ENCODE measurements at places on chromosomes 12 and 14.

- DNase-seq, result no peak
These were observed 65.9 kb upstream of the VASH1 start for GRCh38 chr14:76695263-76695920.

GRCh38 chr12:119129827-119130434 is 48.8 kb upstream of the HSPB8 start:
- no peak for DNase-seq

DNA sequence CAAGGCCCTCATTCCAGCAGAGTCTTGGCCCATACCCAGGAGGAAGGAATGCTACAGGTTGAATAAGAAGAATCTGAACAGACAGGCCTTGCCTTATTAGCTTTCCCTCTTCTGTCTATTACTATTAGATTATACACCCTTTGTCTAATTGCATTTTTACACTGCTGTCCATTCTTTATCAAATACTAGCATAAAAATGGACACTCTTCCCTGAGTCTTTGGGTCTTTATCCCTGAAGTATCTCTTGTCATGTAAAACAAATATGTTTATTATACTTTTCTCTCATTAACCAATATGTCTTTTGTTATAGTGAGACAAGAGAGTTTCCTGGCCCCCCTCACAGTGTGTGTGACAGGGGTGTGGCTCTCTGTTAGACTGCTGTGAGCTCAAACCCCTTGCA is 897.4 kb upstream of the SEL1L start:
- DNase-seq, result no peak

DNA sequence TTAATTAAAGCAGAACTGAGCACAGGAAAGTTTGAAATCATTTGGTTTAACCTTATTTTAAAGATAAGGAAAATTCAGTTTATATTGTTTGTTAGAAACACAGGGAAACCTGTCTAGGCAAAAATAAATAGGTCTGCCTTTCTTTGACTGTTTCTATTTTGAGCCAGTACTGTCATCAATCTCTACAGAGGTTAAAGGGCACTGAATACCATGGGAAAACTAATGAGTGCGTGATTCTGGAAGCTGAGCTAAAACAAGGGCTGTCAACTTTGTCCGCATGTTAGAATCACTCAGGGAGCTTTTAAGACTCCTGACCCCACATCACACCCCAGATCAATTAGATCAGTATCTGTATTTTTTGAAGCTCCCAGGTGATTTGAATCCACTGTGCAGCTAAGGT is 38.8 kb downstream of the NOPCHAP1 start:
- no peak for DNase-seq

DNA sequence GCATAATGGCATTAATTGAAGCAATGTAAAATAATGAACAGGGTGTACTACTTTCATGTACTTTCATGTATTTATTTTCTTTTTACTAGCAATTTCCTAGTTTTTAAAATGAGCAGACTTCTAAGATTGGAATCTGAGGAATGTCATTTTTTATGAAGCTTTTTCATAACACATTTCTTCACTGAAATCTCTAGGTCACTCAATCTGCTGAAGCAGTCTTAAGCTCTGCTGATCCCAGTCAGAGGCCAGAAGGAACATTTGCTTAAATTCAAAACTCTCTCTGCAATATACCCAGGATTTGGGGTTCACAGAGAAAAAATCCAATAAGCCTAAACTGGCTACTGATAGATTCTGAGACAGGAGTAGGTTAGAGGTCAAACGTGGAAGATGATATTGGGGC is 73.6 kb upstream of the CNTN1 start:
- DNase-seq, result no peak

DNA sequence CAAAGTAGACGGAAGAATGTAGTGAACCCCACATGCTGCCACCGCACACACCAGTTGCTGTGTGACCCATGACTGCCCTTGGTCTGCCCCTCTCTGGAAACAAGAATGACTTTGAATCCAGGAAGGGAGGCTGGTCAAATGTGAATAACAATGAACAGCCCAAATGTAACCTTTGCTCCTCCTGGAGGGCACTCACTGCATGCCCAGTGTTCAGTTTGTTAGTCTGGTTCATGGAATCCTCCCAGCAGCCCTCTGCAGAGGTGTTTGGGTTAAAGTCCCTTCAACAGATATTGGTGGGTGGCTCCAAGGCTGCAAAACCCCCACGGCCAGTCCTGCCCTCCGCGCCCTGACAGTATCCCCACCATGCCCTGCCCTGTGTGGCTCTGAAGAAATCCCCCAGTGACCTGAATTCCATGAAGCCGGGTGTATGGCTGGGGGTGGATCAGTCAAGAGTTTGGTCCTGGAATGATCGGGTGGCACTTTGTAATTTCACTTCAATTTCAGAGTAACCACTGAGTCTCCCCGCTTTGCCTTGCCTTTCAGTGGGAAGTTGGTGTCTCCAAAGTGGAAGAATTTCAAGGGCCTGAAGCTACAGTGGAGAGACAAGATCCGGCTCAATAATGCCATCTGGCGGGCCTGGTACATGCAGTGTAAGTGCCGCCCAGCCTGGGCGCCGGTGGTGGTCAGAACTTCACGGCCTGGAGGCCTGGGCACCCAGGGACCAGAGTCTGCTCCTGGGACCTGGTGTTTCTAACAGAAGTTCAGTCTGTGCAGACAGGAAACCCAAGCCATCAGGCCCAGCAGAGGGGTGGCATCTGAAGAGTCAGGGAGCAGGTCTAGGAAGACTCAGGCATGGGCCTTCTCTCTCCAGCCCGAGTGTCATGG is 47.1 kb downstream of the IL31 start:
- DNase-seq, result no peak

GRCh38 chr14:25837551-25837965 is 760.3 kb downstream of the NOVA1 start:
- no peak for DNase-seq

- no peak for DNase-seq
These were observed 2.9 kb downstream of the GLIPR1 start for GRCh38 chr12:75483431-75483830.

GRCh38 chr14:23555882-23556699 is at the start of gene THTPA:
THTPA (plus strand) TSS chr14:23556271; CDS start chr14:23556758, 487 bp downstream.
- DNase-seq, result no peak

GRCh38 chr12:25242981-25243679 is 7.6 kb downstream of the KRAS start:
- DNase-seq, result no peak

GRCh38 chr14:34710744-34711143 is 3.6 kb downstream of the CFL2 start:
- no peak for DNase-seq

DNA sequence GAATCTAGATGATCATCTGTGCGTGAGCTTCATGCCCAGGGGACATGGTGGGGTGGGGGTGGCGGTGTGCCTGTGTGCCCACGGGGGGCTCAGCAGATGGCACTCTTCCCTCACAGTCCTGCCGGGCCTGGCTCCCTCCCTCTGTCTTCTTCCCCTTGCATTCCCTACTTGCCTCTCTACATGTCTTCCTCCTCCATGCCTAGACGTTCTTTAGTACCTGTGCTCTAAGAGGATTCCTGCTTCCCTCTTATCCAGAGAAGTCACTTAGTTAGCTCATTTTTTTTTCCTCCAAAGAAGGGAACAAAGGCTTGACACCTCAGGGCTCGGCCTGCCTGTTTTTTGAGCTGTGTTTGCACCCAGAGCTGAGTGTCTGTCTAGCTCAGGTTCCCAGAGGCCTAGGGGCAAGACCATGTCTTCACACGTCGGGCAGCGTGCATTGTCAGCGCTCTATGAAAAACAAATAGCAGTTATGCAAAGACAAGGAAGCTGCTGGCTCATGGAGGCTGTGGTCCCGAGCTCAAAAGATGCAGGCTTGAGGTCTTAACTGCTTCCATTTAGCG is 48.8 kb downstream of the NINJ2 start:
- no peak for DNase-seq

DNA sequence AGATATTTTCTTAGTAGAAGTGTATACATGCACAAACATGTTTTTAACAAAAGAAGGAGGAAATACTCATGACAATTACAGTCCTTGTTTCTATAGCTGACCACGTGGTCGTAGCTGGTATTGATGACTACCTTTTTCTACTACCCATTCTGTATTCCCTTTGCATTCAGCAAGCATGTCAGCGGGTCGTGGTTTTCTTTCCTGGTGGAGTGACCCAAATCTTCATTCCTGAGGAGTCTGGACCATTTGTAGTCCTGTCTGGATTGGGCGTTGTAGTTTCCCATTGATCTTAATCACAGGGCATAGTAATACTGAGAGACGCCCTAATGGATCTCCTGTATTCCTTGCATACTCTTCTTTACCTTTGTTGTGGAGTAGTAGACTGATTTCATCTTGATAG is 472.1 kb upstream of the RGS6 start:
- no peak for DNase-seq

DNA sequence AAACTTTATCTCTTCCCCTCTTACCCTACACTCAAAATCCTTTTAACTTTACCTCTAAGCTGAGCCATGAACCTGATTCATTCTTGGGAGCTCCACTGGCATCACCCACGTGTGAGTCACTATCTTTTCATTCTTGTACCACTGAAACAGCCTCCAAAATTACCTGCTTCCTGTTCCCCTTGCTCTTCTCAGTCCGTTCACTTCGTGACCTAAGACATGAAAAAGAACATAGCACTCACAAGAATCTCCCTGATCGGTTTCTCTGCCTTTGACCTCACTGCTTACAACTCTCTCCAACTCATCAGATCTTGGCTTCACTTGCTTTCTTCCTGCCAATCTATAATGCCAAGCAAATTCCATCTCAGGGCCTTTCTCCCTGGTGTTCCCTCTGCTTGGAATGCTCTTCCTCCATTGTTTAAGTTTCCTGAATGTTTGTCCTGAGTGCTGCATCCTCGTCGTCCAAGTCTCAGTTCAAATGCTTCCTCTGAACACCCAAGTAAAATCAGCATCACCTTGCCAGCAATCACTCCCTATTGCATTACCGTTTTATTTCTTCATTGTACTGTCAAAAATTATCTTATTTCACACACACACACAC is 9.2 kb downstream of the GLIPR1 start:
- DNase-seq, result no peak

DNA sequence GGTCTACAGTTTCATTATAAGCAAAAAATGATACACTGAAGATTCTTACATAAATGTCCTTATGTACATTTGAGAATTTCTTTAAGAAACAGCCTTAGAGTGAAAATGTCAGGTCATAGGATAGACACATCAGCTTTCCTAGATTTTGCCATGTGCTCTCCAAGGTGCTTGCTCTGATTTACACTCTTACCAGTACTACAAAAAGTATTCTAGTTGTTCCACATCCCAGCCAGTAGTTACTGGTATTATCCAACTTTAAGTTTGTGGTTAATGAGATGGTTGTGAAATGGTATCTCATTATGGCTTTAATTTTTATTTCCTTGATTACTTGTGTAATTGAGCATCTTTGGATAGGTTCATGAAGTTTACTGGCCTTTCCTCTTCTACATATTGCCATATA is 5.0 kb upstream of the LRRK2 start:
- no peak for DNase-seq

- DNase-seq, result no peak
These were observed 280.6 kb downstream of the NRXN3 start for GRCh38 chr14:78450669-78451318.

GRCh38 chr14:84584511-84584910 is 945.4 kb upstream of the FLRT2 start:
- no peak for DNase-seq

- DNase-seq, result no peak
These were observed 56.0 kb downstream of the FBRSL1 start for GRCh38 chr12:132545955-132546354.

DNA sequence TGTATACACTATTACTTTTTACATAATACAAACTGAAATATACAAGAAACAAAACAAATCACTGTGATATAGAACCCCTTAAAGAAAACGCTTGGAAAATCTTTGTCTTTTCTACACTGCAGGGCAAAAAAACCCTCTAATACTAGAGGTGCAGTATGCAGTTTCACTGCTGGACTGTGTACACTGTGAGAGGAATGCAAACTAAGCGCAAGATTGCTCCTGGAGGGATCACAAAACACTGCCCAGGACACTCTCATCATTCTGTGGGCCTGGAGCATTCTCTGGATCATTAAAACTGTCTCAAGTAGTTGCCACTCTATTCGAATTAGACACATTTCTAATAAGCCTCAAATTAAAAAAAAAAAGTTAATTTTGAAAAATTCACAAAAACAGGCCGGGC is 217.6 kb downstream of the MED13L start:
- no peak for DNase-seq

DNA sequence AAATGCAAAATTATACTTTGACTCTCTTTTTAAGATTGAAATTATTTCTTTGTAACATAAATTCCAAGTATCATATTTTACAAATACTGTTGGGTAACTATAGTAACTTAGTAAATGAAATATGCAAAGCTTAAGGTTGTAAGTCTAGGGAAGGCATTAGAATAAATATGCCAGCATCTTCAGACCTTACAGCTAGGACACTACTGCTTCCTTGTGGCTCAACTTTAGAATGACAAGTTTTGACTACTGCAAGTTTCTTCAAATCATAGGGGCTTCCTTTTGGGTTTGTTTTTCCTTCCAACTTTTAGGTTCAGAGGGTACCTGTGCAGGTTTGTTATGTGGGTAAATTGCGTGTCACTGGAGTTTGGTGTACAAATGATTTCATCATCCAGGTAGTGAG is 17.7 kb upstream of the ANP32D start:
- no peak for DNase-seq

GRCh38 chr14:51295646-51296263 is 55.7 kb downstream of the TMX1 start:
- DNase-seq, result no peak

- no peak for DNase-seq
These were observed 8.4 kb downstream of the AHNAK2 start for GRCh38 chr14:104969741-104970230.

- DNase-seq, result no peak
These were observed 562 bp upstream of the GLIPR1L2 start for GRCh38 chr12:75390156-75390898.

- no peak for DNase-seq
These were observed 106.7 kb downstream of the CRADD start for GRCh38 chr12:93783832-93784231.

DNA sequence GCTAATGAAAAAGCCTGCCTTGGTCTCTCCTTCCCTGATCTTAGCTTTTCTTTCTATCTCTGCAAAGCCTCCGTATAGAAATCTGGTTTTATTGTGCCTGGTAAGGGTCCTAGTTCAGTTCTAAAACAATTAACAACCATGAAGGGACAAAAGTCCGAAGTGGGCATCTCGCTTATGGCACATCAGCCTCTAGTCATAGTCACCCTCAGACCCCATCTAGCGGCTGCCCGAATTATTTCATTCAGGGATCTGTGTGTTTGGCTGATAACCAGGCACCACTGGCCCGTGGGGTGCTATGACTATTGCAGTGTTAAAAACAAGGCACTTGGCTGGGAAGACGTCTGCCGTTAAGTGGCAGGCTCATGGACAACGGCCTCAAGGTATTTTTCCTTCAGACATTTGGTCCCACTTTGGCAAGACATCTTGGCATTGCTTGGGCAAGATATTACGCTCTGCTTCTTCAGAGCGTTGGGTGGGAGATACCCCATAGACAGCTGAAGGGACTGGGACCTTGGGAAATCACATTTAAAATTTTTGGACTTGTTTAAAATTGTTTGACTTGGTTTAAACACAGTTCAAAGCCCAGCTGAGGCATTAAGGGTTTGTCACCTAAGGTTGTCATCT is 87.1 kb downstream of the SINHCAF start:
- DNase-seq, result no peak

All from cortex of kidney (tissue), 1 donor.